ENCODE measurements at places on chromosomes 11 and 22.

DNA sequence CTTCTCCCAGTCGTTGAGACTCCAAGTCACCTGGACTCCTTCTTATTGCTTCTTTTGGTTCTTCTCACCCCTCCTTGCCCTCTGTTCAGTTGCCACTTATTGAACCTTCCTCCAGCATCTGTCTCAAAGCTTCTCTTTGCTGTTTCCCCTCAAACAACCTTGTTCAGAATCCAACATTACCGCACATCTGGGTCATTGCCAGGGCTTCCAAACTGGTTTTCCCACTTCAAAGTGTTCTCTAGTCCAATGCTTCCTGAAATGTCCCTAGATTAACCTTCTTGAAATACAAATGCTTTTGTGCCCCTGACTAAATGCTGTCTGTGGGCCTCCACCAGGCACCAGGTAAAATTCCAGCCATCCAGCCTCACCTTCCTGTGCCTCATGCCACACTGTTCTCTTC is 100.8 kb upstream of the TTC12 start:
- DNase-seq: no peak

DNA sequence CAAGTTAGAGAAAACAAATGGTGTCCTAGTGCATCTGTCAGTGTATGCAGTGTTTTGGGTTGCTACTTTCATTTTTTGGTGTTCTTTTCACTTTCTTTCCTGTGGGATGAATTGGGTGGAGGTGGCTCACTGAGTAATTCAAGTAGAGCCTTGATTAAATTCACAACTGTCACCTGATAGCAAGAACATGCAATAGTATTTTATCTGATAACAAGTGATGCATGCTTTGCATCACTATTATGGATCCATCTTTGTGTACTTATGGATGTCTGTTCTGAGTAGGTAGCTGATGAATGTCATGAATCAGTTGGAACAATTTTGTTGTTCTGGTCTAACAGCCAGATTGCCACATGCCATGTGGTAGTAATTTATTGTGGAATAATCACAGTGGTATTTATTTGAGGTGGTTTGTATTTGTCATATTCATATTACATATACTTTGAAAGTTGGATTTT is 87.5 kb downstream of the DDX10 start:
- DNase-seq: no peak

- no peak for DNase-seq
Observed at GRCh38 chr22:38311323-38311620, 6.0 kb downstream of the CSNK1E start.

- no peak for DNase-seq
Observed at GRCh38 chr11:122715548-122716440, 60.3 kb downstream of the UBASH3B start.

DNA sequence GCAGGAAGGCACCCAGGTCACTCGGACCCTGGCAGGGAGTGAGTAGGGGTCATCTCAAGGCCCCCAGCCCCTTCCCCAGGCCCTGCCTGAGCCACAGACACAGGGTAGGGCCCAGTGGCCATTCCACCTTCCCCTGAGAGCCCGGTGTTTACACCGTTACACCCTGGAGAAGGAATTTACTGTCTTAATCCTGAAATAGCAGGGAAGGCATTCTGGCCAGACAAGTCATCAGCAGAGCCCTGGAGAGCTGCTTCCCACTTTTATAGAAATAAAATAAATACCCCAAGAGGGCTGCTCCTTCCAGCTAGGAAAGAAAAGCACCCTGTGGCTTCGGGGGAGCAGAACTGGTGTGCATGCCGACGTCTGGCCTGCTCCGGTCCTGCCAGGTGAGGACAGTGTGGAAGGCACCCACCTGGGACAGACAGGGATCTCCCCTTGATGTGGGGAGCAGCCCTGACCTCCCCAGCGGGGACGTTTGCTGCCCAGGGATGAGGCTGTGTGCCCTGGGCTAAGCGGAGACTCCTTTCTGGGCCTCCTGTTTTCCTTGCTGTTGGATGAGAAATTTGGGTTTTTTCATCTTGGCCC is 180.0 kb downstream of the MN1 start:
- DNase-seq: no peak

DNA sequence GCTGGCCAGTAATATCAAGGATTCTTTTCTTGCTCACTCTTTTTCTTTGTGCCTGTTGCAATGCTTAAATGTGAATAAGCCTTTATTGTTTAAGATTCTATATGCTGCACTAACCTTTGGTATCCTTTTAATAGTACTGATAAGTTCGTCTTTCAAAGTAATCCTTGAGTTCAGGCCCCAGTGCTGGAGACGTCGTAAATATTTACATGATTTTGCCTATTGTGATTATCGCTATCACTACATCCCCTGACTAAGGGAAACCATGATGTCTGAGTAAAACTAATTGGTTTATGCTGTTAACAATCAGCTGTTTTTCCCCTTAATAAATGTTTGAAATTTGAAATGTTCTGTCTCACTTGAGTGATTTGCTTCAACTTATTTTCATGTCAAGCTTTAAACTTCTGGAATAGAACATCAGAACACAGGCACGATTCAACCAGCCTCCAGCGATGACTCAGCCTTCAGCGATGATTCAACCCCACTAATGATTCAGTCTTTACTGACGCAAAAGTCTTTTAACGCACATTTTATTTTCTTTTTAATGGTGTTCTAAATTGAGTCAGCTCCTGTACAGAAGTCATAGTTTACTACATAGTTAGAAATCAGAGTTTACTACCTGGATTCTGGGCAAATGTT is 3.9 kb downstream of the HTATIP2 start:
- DNase-seq: peak; percentile 42

Data from SJCRH30 (cell line).